ENCODE measurements at places on chromosomes 3 and 15. TPM values are rescaled to one million over a fixed set of nuclear protein-coding genes. Genes with fewer than 3 reads are reported as not detected.

DNA sequence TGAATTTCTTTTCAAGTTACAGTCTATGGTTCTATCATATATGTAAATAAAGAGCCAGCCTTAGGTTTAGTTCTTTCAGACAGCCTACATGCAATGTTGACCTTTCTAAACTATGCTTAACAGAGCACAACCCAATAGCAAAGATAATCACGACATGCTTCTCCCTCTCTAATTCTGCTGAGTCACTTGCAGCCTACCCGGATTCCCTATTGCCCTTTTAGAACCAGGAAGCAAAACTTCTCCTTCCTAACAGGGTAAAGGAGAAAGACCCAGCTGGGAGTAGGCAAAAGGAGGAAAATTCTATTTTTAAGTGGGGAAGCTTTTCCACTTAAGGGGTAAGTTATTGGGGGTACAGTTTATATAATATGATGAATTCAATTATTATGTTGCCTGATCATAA lies 79.3 kb downstream of the SLC7A14 start:
- DNase-seq = peak; percentile 89

DNA sequence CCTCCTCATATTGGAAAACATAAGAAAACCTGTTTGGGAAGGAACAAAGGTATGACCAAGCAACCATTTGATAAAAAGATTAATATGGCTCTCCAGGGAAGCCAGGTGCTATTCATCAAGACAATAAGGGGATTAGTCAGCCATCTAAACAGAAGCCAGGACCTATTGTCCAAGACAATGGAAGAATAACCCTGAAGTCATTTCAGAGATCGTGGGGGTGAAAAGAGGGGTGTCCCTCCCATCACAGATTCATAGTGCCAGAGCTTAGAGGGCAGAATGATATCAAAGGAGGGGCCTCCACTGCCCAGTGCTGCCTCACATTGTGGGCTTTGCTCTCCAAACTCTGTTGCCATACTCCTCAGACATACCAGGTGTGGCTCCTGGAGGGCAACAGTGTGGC lies 73.5 kb downstream of the DAPK2 start:
- DNase-seq = no peak

ARHGEF26 gene
- total RNA-seq = 0.88 TPM

- DNase-seq = no peak
Observed at GRCh38 chr3:143326983-143327778, 207.6 kb downstream of the CHST2 start.

- no peak for DNase-seq
Observed at GRCh38 chr15:65987100-65987499, 117.8 kb downstream of the RAB11A start.

DNA sequence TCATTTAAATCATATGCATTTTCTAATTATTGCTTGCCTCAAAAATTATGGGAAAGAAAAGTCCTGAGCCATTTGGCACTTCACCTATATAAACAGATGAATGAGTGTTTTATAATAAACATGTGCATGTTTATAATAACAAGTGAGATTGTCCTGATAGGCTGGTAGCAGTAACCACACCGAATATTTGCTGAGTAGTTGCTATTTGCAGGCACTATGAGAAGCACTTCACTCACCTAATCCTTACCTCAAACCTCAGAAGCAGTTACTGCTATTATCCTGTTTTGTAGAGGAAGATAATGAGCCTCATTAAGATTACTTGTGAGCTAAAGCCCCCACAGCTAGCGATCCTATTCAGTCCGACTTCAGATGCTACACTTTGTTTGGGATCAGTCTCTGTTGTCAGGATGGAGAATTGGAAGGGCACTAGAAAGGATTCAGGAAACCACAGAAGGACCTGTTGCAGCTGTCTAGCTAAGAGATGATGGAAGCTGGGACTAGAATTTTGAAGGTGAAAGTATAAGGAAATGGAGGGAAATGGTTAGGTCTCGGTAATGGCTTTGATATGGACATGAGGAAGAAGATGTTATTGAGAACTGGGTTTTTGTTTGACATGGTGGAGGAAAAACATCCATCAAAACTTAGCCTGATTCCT lies 28.4 kb upstream of the MAGI1 start:
- no peak for DNase-seq

GRCh38 chr15:85743392-85744055 lies 51.2 kb downstream of the KLHL25 start:
- no peak for DNase-seq

- no peak for DNase-seq
Observed at GRCh38 chr3:56773986-56774385, 27.8 kb downstream of the ARHGEF3 start.

IQCF5 gene
- total RNA-seq = not detected

DNA sequence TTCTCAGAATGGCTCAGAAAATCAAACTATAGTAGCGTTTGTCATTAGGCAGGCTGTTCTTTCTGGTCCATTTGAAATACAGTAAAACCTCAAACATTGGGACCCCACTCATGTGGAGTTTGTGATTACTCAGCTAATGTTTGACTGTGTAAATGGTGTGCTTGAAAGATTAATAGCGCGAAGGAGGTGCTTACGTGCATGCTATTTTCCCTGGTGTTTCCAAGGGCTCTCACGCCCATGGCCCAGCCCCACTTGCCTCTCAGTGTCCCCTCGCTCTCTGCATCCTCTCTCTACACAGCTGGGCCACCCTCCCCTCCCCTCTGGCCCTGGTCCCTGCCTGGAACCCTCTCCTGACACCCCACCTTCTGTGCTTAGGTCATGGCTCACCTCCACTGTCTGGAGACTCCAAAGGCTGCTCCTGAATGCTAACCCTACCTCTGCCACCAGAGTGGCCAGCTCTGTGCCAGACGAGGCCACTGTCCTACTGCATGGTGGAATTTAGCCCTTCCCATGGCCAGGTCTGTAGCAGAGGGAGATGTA lies 194.2 kb downstream of the PLCL2 start:
- DNase-seq = no peak

GRCh38 chr3:115381573-115381912 lies 234.5 kb upstream of the ZBTB20 start:
- no peak for DNase-seq

FAM3D gene
- total RNA-seq = not detected

DNA sequence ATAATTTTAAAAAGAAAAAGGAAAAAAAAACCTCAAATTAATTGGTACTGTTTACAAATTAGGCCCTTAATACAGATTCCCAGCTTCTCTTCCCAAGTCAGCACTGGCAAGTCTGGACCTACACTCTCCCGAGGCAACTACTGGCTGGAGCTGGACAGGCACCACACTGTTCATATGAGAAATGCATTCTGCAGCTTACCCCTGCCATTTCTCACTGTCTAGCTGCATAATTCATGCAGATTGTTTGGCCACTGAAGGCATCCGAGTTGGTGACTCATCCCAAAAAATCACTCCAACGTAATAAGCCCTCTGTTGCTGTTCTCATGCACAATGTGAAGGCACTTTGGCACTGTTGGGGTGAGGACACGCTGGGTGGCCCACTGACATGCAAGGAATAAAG lies 45.3 kb downstream of the ROPN1B start:
- DNase-seq = no peak

DNA sequence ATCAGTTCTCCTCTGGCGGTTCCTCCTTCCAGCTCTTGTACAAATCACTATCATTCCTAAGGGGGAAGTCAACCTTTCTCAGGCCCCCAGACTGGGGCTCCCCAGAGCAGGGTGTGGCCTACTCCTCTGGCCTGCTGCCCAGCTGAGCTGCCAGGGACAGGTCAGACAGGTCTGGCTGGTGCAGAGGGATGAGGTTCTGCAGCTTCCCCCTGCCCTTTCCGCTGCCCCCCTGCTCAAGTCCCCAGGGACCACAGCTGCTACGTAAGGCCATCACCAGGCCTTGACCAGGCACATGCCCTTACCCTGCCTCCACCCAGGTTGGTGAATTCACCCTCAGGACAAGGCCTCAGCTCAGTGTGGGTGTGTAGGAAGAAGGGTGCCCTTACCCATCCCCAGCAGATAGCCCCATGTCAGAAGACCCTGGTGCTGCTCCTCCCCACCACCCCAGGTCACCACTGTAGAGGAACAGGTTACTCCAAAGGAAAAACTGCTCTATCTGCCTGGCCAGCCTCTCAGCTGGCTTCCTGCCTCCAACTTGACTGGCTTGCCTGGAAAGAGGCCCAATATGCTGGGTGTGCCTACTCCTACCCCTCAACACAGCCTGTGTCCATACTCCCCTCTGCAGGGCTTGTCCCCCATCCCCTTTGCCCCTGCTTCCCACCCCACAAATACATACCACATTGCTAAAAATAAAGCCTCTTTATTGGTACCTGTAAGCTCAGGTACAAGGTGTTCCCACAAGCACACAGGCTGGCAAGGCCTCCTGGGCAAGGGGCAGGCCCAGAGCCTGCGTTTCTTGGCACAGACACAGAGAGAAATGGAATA lies 12.0 kb downstream of the CSRNP1 start:
- DNase-seq = peak; percentile 9

EPHB3 gene
- 0.20 TPM for total RNA-seq

DNA sequence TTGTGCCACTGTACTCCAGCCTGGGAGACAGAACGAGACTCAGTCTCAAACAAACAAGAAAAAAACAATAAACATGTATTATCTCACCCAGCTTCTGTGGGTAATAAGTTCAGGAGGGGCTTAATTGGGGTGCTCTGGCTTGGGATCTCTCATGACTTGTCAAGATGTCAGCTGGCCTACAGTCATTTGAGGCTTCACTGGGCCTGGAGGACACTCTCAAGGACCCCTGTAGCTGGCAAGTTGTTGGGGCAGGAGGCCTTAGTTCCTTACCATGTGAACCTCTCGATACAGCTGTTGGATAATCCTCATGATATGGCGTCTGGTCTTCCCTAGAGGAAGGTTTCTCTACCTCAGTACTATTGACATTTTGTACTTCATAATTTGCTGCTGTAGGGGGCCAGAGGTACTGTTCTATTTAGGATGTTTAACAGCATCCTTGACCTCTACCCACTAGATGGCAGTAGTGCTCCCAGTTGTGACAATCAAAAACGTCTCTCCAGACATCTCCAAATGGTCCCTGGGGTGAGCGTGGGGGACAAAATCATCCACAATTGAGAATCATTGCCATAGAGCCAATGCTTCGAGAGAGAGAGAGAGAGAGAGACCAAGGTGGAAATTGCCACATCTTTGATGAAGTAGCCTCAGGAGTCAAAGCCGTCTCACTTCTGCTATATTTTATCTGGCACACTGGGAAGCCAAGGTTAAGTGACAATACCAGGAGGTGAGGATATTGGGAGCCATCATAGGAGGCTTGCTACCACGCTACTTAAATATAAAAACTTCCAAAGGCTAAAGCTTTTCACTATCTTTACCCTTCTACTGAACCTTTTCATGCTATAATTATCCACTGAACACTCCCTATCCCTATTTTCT lies 23.9 kb upstream of the SLTM start:
- DNase-seq = peak; percentile 38

DNA sequence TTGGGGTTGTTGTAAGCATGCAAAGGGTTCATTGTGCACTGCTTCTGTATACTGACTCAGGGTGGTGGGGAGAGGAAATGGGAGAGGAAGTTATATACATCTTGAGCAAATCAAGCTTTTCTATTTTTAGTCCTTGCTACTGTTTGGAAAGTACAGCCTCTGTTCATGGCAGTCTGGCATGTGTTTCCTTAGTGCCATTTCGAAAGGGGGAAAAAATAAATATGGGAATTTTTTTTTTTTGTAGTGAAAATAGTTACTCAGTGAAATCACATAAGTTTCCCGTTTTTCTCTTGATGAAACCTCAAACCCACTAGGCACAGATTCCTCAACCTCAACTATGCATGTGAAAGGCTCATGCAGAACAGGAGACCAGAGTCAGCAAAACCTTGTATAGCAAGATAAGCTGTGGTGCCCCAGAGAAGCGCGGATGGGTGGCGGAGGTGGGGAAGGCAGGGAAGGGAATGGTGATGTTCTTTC lies 353.3 kb downstream of the LPP start:
- DNase-seq = no peak

THPO gene
- total RNA-seq = not detected

LRRC2 gene
- not detected for total RNA-seq

DNA sequence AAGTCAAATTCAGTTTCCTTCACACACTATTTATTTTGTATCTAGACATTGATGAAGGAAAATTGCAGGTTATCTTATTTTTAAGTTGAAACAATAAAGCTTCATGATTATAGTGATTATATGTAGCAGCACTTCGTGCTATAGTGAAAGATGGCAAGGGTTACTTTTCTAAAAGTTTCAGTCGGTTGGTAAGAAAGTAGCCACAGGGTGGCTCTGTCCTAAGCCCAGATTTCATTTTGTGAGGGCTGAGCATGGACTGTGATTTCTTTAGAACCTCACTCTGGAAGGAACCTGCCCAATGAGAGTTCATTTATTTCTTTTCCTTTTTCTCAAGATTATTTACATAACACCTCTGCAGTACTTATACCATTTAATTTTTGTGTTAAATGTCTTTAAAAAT lies 66.5 kb downstream of the NME9 start:
- DNase-seq = no peak

LRRC58 gene
- 11.4 TPM for total RNA-seq

SEMA3G gene
- 0.17 TPM for total RNA-seq

GRCh38 chr3:195551381-195551978 lies 8.4 kb upstream of the PPP1R2 start:
- DNase-seq = no peak

CDHR4 gene
- total RNA-seq = not detected

GRCh38 chr3:141625506-141625905 lies 112.6 kb upstream of the RNF7 start:
- no peak for DNase-seq

GRCh38 chr15:36622197-36622795 lies 42.9 kb downstream of the CDIN1 start:
- DNase-seq = no peak

DNA sequence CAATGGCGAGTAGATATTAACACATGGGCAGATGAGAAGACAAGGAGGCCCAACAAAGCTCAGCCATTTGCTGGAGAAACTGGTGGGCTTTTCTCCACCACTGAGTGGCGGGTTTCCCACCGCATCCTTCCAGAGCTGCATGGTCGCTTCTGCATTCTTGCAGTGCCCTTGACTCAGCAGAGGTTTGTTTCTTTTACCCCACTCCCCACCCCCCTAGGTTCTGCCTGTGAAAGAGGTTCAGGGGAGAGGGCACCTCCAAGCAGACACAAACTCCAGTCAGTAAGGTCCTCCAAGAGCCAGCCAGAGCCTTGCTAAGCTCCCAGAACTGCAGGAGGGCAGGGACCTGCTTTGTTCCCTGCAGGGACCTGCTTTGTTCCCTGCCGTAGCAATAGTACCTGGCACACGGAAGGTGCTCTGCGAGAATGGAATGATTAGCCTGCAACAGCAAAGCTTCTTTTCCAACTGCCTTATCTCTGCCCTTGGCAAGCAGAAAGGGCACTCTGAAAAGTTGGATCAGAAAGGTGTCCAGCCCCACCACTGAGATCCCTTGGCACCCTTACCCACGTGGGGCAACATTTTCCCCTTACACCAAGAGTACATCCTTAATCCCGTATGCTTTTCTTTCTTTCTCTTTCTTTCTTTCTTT lies 1.4 kb downstream of the PAQR5 start:
- peak; percentile 46 for DNase-seq

All from Caki2 (cell line).